ENCODE measurements at places on chromosomes 2 and 18.

GRCh38 chr2:96430394-96430988, 74.7 kb downstream of the NEURL3 start:
- DNase-seq = no peak

DNA sequence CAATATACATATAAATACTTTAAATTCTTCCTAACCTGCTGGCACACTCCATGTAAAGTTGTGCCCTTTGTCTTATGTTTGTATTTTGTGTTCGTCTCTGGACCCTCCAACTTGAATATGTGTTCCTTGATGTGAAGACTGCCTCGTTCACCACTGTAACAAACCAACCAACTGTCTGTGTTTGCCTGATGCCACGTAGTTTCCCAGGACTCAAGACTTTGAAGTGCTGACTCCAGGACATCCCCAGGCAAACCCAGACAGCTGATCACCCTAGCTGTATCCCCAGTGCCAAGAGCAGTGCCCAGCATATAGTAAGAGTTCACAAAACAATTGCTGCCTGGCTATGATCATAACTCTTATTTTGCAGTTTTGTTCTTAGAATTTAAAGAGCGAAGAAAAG, 15.5 kb upstream of the CD226 start:
- DNase-seq = no peak

DNA sequence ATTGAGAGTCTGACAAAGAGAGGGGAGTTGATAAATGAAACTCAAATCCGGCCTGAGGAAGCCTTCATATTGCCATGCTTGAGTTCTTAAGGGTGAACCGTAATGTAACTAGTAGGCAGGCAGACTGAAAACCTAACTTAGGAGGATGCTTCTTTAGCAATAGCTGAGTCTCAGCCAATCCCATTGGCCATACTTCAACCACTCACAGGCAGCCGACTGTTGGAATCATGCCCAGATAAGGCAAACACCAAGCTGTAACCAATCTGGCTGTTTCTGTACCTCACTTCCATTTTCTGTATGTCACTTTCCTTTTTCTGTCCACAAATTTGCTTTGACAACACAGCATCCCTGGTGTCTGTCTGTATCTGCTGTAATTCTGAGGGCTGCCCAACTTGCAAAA, 39.5 kb downstream of the TPRKB start:
- DNase-seq = no peak

DNA sequence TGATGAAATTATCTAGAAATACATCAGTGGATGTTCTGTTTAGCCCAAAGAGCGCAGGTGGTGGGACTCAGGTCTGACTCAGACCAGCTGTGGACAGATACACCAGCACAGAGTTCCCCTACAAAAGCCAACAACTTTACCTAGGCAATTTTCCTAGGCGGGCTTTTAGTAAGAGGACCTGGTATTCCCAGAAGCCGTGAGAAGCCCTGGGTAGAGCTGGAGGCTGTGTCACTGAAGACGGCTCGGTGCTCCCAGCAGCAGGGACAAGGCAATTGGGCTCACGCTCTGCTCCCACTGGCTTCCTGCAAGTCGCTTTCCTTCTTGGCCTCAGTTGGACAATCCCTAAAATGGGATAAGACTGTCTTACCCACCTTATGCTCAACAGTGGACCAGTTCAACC, 41.1 kb downstream of the TPO start:
- DNase-seq = no peak

DNA sequence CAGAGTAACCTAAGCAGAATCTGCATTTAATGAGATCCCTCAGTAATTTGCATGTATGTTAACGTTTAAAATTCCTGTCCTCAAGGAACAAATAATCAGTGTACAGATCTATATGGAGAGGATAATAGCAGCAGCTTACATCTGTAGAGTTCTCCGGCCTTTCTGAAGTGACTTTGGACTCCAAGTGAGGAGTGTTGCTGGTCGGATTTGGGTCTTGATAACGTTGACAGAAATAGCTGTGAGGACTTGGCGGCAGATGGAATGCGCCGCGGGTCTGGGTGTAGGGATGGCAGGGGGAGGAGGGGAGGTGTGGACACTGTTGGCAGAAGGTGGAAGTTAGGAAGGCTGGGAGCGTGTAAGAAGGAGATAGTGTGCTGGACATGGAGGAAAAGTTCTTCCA, 170.9 kb upstream of the GATA6 start:
- DNase-seq = no peak

- DNase-seq = no peak
These were observed 346.3 kb downstream of the SATB2 start for GRCh38 chr2:199111458-199111857.

GRCh38 chr2:218033208-218033589, 30.4 kb upstream of the TNS1 start:
- DNase-seq = no peak

GRCh38 chr2:20600756-20601325, 50.1 kb downstream of the HS1BP3 start:
- no peak for DNase-seq

- DNase-seq = no peak
These were observed 117.6 kb downstream of the METTL8 start for GRCh38 chr2:171316220-171316619.

GRCh38 chr18:35938158-35938557, 34.3 kb upstream of the RMP24 start:
- no peak for DNase-seq

DNA sequence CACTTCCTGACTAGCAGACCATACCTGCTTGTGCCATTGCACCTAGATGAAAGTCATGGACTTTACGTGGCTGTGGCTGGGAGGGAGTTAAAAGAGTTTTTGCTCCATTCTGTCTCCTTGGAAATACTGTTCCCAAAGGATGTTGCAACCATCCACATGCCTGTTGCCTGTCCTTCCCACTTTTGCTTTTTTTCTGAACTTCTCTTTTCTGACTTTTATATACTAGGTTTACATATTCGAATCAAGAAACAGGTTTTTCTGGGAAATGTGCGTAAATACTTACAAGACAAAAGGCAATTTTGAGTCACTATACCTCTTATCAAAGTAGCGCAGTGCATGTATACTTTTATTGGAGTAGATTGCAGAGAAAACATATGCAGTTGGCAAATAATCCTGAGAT, 244.8 kb downstream of the PRKCE start:
- DNase-seq = no peak

- DNase-seq = no peak
These were observed 559.7 kb downstream of the BCL11A start for GRCh38 chr2:59993726-59994125.

- DNase-seq = no peak
These were observed 35.7 kb downstream of the C18orf63 start for GRCh38 chr18:74351354-74351753.

DNA sequence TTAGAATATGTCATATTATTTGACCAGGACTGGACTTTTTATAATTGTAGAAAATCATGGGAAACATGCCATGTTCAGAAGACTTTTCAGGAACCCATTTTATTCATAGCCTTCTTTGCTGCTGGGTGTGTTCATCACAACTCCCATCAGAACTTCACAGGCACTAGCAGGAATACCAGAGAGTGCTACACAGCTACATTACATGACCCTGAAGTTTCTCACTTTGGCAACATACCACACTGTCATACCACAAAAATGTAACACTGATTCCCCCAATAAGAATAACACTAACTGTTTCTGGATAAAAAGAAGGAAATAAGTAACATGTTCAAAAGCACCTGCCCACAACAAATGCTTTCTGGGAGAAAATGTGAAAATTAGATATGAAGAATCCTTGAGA, 405.4 kb downstream of the CDH2 start:
- DNase-seq = no peak

GRCh38 chr18:58671632-58672564, 633 bp downstream of the MALT1 start:
- peak; percentile 63 for DNase-seq

- DNase-seq = no peak
These were observed 117.1 kb downstream of the RNF144A start for GRCh38 chr2:7034303-7034702.

DNA sequence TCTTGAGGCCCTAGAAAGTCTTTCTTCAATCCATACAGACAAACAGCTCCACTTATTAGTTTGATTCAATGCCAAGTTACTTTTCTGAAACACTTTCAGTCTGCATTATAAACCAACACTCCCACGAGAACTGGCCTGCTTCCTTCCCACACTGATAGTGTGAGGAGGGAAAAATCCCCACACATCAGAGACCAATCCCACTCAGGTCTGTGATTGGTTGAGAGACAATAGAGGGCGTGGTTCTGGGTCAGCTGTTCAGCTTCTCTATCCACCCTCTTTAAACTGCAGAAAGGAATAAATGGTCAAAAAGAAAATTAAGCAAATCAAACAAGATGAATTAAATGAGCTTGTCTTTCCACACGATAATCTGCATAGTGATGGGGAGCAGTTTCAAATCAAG, 152.5 kb downstream of the NRP2 start:
- no peak for DNase-seq

DNA sequence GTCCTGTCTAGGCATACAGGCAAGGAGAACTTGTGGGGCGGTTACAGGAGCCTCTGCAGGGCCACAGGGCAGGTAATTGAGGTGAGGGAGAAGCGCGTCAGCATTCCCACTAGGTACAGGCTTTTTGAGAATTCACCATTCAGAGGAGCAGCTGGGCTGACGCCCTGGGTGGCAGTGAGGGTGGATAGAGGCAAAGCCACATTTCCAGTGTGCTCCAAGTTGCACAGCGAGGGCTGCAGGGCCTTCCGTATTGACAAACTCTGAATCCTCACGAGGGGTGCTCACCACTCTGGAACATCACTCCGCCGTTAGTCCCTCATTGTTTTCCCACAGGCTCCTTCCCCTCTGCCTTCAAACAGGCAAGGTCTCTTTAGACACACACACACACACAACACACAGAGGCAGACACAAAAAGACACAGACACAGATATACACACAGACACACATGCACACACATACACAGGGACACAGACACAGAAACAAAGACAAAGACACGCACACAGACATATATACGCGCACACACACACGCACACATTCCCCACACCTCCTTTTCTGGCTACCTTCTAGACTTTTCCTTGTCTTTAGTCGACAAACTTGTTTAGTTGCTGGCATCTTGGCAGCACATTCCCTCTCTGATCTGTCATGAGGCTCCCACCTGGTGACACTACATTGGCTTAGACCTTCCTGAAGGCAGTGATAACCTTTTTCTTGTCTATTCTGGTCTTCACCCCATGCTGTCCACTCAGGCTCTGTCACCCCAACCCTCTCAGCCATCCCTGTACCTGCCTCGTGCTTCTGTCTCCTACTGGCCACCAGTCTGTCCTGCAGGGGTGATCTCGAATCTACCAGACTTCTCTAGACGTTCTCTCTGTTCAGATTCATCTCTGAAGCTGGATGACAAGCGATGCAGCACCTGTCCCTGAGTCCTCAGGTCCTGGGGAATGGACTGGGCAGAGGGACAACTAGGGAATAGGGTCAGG, 136.8 kb downstream of the ALPK2 start:
- no peak for DNase-seq

DNA sequence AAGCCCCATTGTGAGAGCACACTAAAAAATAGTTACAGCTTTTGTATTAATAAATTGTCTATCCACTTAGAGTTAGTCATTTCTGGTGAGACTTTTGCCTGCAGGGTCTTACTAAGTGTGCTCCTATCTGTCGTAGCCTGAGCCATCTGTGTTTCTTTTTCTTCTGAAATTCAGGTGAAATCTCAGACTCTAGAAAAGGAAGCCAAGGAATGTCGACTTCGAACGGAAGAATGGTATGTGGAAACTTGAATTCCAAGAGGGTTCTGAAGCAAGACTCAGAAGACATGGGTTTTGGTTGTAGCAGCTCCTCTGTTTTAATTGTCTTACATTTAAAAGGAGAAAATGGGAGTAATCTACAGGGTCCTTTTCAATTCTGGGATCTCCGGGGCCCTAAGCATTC, 70.0 kb upstream of the STON1 start:
- no peak for DNase-seq

GRCh38 chr2:86038291-86039081, 67.2 kb downstream of the POLR1A start:
- DNase-seq = no peak

DNA sequence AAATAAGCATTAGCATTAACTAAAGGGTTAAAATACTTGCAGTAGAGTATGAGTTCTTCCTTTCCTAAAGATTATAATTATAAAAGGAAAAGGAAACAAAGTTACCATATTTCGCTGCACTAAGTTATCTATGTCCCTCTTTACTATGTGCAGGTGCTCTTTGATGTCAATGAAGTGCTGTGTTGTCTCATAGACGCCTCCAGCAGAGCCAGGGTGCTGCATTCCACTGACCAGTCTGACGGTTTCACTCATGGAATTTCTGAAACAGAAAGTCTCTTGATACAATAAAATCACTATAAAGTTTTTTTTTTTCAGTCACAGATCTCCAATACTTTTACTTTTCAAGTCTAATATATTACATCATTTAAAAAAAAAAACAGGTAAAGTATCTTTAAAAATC, 14.5 kb upstream of the CPLX4 start:
- DNase-seq = no peak

DNA sequence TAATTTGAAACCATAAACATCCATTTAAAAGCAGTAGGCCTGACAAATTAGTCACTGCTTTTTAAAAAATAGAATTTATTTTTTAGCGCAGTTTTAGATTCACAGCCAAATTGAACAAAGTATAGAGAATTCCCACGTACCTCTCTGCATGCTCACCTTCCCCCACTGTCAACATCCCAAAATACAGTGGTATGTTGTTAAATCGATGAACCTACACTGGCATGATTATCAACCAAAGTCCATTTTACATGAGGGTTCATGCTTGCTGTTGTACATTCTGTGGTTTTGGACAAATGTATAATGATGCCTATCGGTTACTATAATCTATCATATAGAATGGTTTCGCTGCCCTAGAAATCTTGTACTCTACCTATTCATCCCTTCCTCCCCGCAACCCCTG, 5.6 kb upstream of the ELOA2 start:
- no peak for DNase-seq

GRCh38 chr2:121084130-121084680, 200.8 kb downstream of the TFCP2L1 start:
- DNase-seq = no peak

- no peak for DNase-seq
These were observed 10.9 kb upstream of the PEX13 start for GRCh38 chr2:61006486-61007105.

DNA sequence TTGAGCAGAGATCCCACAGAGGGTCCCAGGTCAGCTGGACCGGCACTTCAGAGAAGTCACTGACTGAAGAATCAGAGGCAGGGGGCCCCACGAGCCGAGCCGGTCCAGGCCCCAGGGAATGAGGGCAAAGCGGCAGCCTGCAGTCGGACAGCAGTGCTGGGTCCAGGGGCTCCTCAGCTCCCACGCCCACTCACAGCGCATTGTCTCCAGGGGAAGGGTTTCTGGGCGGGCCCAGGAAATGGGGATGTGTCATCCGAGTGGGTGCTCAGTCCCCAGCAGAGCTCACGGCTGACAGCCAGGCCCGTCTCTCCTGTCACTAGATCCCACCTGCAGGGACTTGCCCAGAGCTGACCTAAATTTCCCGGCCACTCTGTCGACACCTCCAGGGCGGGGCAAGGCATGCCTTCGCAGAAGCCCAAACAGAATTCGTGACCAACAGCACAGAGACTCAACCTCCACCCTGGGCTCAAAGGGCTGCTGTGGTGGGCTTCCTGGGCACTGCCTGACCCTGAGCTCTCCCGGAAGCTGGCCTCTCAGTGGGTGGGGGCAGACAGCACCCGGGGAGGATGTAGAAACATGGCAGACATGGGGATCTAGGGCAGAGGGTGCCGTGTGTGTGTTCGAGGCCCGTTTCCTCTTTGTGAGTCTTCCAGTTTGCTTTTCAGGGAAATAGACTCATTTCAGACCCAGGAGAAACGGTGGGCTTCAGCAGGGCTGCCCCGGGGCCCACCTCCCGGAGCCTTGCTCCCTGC, 42.1 kb upstream of the TAF1B start:
- DNase-seq = no peak

GRCh38 chr2:108884619-108885018, 98.0 kb downstream of the CCDC138 start:
- no peak for DNase-seq

GRCh38 chr2:212154477-212154878, 384.1 kb downstream of the ERBB4 start:
- no peak for DNase-seq
